NCI-H1092 (cell line): ENCODE measurements at places on chromosomes 16 and 17.

DNA sequence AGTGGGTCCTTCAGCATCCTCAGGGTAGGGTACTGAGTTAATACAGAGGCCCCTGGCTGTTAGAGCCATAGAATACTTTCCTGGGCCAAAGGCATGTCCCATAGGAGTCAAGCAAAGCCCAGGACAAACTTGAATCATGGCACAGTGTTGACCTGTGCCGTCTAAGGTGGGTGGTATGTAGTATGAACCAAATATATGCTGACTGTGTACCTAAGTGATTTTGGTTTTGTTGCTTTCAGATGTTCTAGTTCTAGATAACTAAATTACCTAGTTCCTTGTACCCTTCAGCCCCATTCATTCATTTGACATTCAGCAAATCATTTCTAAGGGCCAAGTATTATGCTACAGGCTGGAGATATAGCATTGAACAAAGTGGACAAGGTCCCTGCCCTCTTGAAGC, 61.3 kb upstream of the GPRC5B start:
- no peak for DNase-seq

DNA sequence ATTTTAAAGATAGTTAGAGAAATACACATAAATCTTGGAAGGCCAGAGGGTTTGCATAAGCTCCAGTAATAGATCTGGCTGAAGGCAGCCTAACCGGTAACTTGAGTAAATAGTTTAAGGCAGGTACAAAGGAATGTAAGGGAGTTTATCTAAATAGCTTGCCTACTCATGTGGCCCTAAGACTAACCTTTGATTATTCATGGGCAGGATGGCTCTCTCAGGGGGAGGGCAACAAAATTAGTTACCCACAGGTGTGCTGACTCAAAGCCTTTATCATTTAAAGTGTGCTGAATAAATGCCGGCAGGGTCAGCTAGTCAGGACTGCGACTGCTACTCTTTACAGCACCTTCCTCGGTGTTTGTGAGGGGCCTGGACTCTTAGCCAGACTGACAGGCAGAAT, 761.3 kb upstream of the KIF2B start:
- no peak for DNase-seq

GRCh38 chr16:72876981-72877373, 171.0 kb downstream of the ZFHX3 start:
- DNase-seq, result no peak

- peak; percentile 34 for DNase-seq
Measured at GRCh38 chr17:35889818-35890773, 9.9 kb upstream of the CCL5 start.

GRCh38 chr17:79117905-79118487, 43.4 kb downstream of the ENGASE start:
- DNase-seq, result no peak
